G401 (cell line): ENCODE measurements at places on chromosomes 16 and 17. TPM values are rescaled to one million over a fixed set of nuclear protein-coding genes. Genes with fewer than 3 reads are reported as not detected.

DNA sequence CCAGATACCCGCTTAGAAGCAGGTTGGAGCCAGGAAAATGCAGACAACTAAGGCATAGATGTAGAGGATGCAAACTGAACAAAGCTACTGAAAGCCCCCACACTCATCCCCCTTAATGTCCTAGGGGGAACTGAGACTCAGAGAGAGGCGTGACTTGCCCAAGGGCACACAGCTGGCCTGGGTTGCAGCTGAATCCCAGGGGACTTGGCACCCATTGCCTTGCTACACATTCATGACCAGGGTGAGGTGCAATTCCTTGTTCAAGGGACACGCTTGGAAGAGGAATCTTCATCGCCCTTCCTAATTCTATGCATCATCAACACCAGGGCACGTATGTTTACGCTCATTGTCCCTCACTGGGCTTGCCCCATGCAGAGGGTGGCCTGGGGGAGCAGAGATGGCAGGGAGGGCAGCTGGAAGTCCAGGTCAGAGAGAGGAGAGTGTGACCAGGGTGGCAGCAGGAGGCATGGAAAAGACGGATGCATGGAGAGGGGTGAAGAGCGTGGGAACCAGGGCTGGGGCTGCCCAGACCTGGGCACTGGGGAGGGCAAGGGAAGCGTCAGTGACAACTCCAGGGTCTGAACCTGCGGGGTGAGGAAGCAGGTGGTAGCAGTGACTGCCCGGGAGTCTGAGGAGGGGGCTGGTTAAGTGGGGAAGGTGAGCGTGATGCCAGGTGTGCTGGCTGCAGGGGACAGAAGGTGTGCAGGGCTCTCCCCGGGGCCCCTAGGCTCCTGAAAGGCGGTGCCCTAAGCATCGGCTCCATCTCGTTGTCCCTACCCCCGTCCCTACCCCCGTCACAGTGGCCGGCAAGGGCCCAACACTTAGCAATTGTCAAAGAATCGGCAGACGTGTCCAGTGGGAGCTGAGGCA, 267.1 kb upstream of the TNRC6C start:
- DNase-seq, result no peak

GRCh38 chr16:69309316-69309715, 1.8 kb upstream of the VPS4A start:
- DNase-seq, result no peak

DNA sequence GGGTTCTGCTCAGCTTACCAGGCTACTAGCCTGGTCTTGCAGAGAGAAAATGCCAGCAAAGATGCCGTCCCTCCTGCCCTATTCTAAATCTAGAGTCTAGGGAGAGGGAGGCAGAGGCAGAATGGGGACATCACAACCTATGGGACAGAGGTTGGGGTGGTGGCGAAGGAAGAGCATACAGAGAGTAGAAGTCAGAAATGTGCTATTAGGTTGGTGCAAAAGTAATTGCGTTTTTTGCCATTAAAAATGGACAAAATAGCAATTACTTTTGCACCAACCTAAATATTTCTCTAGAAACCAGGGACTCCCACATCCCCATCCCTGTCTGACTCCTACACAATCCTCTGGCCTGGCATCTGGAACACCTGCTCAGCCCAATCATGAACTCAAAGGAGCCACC, 127.7 kb downstream of the GAS7 start:
- no peak for DNase-seq

Gene KRT27
- not detected in 2 replicates for total RNA-seq

- DNase-seq, result no peak
These were observed 30.8 kb downstream of the GINS2 start for GRCh38 chr16:85657996-85658395.

Gene TEX19
- total RNA-seq, result 5.5 and 5.7 TPM in 2 replicates

Gene TEX14
- not detected in 2 replicates for total RNA-seq

Gene HES7
- total RNA-seq, result 1.1 and 3.9 TPM in 2 replicates

GRCh38 chr17:82051776-82052637, at the start of the genes GPS1 and RFNG:
Gene GPS1, plus strand, starts transcription at chr17:82051898. Its CDS starts 34 bp downstream, at chr17:82051932.
Gene RFNG, minus strand, starts transcription at chr17:82051811. Its CDS starts 45 bp downstream, at chr17:82051766.
- DNase-seq, result peak; percentile 77

GRCh38 chr17:18217412-18218015, 7.9 kb upstream of the LLGL1 start:
- peak; percentile 68 for DNase-seq

- no peak for DNase-seq
These were observed 7.6 kb downstream of the SCPEP1 start for GRCh38 chr17:56985371-56986162.

GRCh38 chr16:56964243-56965148, 2.7 kb downstream of the CETP start:
- peak; percentile 26 for DNase-seq

DNA sequence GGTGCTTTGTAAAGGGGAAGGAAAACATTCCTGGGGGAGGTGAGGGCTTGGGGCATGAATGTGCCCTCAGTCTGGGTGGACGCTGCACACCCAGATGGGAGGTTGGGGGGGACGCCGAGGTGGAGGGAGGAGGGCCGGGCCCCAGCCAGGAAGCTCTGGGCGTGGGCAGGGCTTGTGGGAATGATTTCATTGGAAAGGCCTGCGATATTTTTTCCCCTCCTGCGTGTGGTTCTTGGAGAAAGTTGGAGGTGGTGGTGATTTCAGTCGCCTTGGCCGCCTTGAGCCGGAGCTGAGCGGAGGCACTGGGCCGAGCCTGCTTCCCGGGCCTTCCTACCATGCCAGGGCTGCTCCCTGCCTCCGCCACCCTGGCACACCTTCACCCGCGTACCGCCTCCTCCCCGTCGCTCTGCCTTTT, 26.4 kb upstream of the CLEC18A start:
- DNase-seq, result no peak

- no peak for DNase-seq
These were observed 92.1 kb downstream of the ZNF423 start for GRCh38 chr16:49763826-49764225.

DNA sequence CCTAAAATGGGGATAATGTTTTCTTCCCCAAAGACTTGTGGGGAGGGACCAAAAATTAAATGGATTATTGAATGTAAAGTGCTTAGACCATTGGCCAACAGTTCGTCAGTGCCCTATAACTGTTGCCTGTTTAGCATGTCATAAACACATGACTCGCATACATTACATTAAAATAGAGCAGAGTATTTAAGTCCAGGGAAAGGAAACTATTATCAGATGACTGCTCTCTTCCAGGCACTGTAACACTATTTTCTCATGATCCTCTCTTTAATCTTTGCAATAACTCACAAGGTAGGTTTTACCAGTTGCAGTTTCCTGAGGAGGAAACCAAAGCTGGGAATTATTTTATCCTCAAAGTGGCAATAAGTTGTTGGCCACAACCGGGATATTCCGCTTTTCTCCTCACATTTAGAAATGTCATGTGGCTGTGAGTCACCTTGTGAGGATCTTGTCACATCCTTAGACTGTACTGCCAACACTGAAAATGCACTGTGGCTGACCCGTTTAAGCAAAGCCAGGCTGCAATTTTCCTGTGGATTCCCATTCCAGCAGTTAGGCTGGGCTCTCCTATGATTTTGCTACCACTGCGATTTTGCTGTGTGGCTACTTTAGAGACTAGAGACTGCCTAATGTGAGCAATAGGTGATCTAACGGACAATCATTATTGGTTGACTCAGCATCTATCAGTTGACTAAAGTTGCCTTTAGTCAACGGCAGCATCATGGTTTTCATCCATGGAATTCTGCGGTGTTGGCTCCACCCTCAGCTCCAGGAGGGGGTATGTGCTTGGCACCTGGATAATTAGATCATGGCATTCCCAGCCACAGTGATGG, 58.3 kb upstream of the DHX40 start:
- no peak for DNase-seq

Gene CES1
- not detected in 2 replicates for total RNA-seq

Gene KCNJ18
- not detected in 2 replicates for total RNA-seq

GRCh38 chr16:75029854-75030253, 31.0 kb downstream of the ZNRF1 start:
- no peak for DNase-seq

DNA sequence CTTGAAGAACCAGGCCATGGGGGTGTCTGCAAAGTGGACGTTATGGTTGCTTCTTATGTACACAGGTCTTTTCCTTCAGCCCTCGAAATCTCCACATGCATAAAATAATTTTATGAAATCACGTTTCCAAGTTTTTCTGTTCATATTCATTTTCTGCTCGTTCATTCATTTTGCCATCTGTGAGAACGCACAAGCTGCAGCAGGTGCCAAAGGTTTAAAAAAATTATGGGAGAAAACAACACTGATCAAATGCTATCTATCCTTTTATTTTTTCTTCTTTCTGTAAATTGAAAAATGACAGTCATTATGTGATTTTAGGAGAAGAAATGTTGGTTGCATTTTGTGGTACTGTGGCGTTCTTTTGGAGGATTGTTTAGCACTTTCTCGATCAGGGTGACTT, 15.5 kb downstream of the SPACA3 start:
- DNase-seq, result no peak

DNA sequence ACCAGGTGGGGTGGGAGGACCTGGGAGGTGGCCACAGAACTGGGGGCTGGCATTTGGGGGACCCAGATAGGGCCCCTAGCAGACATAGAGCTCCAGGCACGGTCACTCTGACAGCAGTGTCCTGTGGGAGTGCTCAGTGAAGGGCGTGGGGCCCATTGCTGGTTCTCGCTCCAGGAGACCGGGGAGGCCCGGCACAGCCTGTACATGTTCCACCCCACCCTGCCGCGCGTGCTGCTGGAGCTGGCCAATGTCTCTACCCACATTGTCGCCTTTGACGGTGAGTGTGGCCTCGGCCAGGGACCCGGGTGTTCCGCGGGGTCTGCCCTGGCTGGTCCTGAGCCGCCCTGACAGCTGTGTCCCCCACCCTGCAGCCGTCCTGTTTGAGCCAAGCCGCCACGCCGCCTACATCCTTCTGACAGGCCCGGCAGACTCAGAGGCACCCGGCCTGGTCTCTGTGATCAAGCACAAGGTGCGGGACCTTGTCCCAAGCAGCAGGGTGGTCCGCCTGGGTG, 11.2 kb downstream of the RGS11 start:
- DNase-seq, result no peak

DNA sequence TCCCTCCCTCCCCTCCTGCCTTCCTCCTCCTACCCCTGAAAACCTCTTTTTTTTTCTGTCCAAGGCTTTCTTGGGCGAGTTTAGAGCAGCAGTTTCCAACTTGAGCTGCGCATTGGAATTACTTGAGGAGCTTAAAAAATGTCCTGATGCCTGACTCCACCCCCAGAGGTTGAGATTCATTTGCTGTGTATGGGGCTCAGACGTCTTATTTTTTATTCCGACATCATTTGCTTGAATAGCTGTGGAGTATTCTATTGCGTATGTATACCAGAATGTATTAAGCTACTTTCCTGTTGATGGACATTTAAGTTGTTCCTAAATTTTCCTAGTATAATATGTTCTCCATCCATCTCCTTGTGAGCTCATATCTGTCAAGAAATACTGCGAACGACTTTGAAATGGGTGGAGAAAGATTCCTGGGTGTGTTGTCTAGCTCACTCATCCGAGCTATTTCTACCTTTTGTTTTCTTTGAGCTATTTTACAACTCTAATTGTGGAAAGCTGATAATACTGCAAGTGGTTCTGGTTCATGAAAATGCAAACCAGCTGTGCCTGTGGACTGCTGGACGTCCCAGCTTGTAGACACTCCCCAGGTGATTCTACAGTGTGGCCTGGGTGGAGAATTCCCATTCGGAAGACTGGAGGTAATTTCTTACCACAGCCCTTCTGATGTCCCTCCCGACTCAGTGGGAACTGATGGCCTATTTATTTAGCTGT, 40.5 kb downstream of the CMIP start:
- no peak for DNase-seq

Gene GLP2R
- total RNA-seq, result not detected in 2 replicates

GRCh38 chr17:6641247-6641863, 495 bp downstream of the TXNDC17 start:
- DNase-seq, result no peak

GRCh38 chr17:10549096-10549842, at the start of gene MYH2:
Gene MYH2, minus strand, starts transcription at chr17:10549658. Its CDS starts 1,738 bp downstream, at chr17:10547920.
- DNase-seq, result no peak

DNA sequence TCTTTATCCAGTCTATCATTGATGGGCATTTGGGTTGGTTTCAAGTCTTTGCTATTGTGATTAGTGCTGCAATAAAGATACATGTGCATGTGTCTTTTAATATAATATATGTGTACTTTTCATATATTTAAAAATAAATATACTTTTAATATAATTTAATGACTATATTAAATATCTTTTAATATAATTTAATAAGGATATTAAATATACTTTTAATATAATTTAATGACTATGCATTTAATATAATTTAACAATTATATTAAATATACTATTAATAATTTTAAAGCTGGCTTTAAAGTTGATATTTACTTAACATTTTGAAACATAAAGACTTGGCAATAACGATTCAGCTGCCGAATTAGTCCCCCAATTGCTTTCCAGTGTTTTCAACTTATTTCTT, 1.2 kb downstream of the CCL23 start:
- no peak for DNase-seq

- DNase-seq, result no peak
These were observed 255.9 kb downstream of the SOX9 start for GRCh38 chr17:72376526-72377345.

DNA sequence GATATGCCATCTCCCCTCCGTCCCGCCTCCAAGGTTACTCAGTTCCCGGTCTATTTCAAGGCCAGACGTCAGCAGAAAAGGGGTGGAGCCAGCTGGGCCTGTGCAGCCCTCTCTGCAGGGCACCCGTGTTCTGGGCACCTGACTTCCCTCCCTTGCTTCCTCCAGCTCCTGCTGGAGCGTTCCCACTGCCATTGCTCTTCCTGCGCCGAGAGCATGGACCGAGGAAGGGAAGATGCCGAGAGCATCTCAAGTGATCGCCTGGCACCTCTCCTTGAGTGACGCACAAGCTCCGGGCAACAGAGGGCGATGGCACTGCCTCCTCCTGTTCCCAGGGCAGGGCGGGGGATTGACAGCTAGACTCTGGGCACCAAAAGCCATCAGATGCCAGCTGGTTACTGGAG, 29.4 kb upstream of the NAT9 start:
- peak; percentile 99 for DNase-seq

GRCh38 chr17:65154770-65155589, 17.8 kb downstream of the RGS9 start:
- DNase-seq, result no peak

GRCh38 chr17:41505809-41506767, 676 bp upstream of the KRT13 start:
- no peak for DNase-seq

DNA sequence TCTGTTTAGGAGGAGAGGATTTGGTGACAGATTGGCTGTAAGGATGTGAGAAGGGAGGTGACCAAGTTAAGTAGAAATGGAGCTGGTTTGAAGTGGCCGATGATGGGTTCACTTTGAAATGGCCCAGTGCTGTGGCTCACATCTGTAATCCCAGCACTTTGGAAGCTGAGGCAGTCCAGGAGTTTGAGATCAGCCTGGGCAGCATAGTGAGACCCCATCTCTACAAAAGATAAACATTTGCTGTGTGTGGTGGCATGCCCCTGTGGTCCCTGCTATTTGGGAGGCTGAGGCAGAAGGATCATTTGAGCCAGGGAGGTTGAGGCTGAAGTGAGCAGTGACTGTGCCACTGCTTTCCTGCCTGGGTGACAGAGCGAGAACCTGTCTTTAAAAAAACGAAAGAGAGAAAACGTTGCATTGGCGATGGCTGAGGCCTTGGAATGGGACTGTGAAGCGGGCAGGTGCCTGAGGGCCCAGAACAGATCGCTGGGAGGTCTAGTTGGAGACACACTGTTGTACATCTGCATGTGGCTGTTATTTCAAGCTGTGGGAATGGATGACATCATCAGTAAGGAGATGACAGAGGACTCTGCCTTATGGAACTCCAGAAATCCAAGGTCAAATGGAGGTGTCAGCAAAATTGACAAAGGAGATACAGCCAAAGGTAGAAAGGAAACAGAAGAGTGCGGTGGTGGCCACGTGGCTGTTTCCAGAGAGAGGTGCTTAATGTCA, 5.5 kb downstream of the COG1 start:
- DNase-seq, result no peak

GRCh38 chr17:31653691-31654090, 205.4 kb downstream of the COPRS start:
- DNase-seq, result no peak

- no peak for DNase-seq
These were observed 10.9 kb upstream of the COPRS start for GRCh38 chr17:31869797-31870568.
